Activated CD8-positive, alpha-beta memory T cell treated with anti-CD3 and anti-CD28 coated beads for 1 hour (primary cell): ENCODE measurements at places on chromosomes 16 and 17.

DNA sequence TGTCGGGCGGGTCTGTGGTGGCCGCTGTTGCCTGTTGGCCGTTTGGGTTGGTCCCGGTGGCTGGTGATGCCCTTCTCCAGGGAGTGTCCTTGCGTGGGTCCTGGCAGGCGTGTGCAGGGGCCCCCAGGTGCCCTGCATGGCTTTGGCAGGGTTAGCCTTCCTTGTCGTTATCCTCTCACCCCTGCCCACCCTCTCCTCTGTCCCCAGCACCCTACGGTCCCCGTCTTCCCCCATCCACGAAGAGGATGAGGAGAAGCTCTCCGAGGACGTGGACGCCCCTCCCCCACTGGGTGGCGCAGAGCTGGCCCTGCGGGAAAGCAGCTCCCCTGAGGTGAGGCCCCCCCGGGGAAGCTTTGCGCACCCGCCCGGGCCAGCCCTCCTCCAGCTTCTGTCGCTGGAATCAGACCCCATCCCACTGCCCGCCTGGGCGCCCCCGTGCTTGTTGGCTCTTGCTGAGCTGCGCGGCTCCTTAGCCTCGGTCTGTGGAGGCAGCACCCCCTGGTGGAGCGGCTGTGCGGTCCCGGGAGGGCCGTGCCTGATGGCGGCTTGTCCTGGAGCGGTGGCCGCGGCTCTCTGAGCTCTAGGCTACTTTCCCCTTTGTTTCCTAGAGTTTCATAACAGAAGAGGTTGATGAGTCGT is 10.6 kb upstream of the NUDT16L1 start:
- DNase-seq, result no peak

- no peak for DNase-seq
These were observed 62.7 kb downstream of the C16orf82 start for GRCh38 chr16:27129401-27129800.

GRCh38 chr16:74667255-74667700 is 601 bp upstream of the RFWD3 start:
- DNase-seq, result no peak

DNA sequence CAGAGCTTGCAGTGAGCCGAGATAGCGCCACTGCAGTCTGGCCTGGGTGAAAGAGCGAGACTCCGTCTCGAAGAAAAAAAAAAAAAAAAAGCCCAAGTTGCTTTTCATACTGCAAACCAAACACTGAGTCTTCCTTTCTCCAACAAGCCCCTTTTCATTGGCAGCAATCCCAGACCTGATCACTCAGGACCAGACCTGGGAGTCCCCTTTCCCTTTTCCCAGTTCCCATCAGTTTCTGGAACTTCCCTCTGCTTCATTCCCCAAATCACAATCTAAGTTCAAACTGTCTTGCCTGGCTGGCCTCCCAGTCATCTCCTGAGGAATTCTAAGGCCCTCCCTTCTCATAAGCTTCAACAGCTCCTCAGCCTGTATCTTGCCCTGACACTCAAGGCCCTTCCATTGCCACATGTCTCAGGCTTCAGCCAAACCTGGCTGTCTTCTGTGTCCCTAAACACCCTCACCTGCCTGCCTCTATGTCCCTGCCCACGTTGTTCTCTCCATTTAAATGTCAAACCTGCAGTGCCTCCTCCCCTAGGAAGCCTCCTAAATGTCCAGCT is 11.8 kb upstream of the PHF12 start:
- DNase-seq, result no peak
